ENCODE measurements at places on chromosomes 11 and 22.

- no peak overlapping the region for H3K4me3 ChIP-seq
- H3K27me3 ChIP-seq = peaks cover 27% of the 10 kb centered on the region
- H3K4me1 ChIP-seq = peaks cover 5% of the 10 kb centered on the region
- no peak for DNase-seq
- no peak overlapping the region for H3K27ac ChIP-seq
These were observed 1.0 kb downstream of the RASSF10 start for GRCh38 chr11:13009921-13010748.

- no peak overlapping the region for H3K27ac ChIP-seq
- no peak overlapping the region for H3K4me3 ChIP-seq
- H3K4me1 ChIP-seq = no peaks in the 10 kb centered on the region
- no peaks in the 10 kb centered on the region for H3K36me3 ChIP-seq
These were observed 13.0 kb downstream of the EIF1AD start for GRCh38 chr11:65988791-65989592.

- H3K4me3 ChIP-seq = no peak overlapping the region
- H3K27me3 ChIP-seq = no peaks in the 10 kb centered on the region
- H3K36me3 ChIP-seq = no peaks in the 10 kb centered on the region
- no peaks in the 10 kb centered on the region for H3K4me1 ChIP-seq
- H3K27ac ChIP-seq = no peak overlapping the region
- no peak for DNase-seq
These were observed 178.1 kb downstream of the SOX6 start for GRCh38 chr11:16178273-16178672.

- DNase-seq = peak; percentile 48
- H3K36me3 ChIP-seq = no peaks in the 10 kb centered on the region
- H3K4me1 ChIP-seq = peaks cover 22% of the 10 kb centered on the region
- H3K27ac ChIP-seq = no peak overlapping the region
- H3K27me3 ChIP-seq = no peaks in the 10 kb centered on the region
- no peak overlapping the region for H3K4me3 ChIP-seq
These were observed 8.2 kb upstream of the TBC1D22A start for GRCh38 chr22:46754110-46754799.

DNA sequence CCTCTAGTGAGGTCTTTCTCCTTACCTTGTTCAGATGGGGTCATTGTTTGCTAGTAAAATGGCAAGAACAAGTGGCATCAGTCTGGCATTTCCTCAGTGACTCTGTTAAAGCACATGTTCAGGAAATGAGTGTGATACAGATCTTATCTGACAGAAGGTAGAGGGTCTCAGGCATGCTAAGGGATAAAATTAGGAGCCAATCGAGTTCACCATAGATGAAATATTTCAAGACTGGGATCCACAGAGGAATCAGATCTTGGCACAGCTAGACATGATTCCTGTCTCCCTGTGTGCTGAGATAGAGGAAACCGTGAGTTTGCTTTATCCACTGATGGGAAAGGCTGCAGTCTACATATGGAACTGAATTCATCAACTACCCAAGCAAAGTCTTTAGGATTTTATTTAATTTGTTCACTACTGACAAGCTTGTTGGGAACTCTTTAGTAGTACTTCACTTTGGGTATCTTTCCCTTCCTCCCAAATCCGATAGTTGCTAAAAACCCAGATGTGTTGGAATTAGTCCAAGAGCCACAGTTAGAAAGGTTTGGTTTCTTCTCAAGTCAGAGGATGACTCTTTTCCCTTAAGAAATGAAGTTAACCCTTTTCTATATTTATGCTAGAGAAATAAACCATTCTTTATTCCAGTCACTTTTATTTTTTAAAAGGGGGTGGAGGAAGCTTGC lies 18.4 kb downstream of the FAM118B start:
- no peak for DNase-seq
- no peaks in the 10 kb centered on the region for H3K4me1 ChIP-seq
- H3K4me3 ChIP-seq = no peak overlapping the region
- no peak overlapping the region for H3K27ac ChIP-seq
- H3K27me3 ChIP-seq = no peaks in the 10 kb centered on the region
- no peaks in the 10 kb centered on the region for H3K36me3 ChIP-seq

- H3K4me1 ChIP-seq = no peaks in the 10 kb centered on the region
- DNase-seq = no peak
- H3K36me3 ChIP-seq = no peaks in the 10 kb centered on the region
- H3K27ac ChIP-seq = no peak overlapping the region
- H3K27me3 ChIP-seq = peaks cover 7% of the 10 kb centered on the region
These were observed 29.8 kb downstream of the LMO2 start for GRCh38 chr11:33861941-33862589.
